ENCODE measurements at places on chromosomes 7 and 10.
A peak's percentile ranks its signal among the peaks of the same experiment; 100 is the strongest.

GRCh38 chr10:29160150-29160617 is 128.7 kb upstream of the LYZL1 start:
- DNase-seq: peak; percentile 87

GRCh38 chr10:83140811-83141210 is 998.5 kb upstream of the GHITM start:
- no peak for DNase-seq

GRCh38 chr7:138105221-138105620 is 29.0 kb downstream of the AKR1D1 start:
- DNase-seq: no peak

GRCh38 chr7:64608116-64608910 is 45.4 kb upstream of the ZNF680 start:
- DNase-seq: no peak

DNA sequence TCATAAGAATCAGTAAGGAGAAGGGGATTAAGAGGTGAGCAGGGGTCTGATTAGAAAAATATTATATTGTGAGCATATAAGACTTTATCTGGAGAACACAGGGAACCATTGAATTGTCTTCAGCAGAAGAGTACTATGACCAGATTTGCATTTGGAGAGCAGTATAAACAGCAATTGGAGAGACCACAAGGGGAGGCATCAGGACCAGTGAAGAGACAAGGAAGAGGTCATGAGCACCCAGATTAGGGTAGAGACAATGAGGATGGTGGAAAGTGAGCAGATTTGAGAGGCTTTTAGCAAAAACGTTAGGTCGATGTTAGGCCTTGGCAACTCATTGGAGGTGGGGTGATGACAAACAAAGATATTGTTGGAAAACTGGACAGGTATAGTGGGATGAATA is 13.0 kb upstream of the SMIM30 start:
- no peak for DNase-seq

DNA sequence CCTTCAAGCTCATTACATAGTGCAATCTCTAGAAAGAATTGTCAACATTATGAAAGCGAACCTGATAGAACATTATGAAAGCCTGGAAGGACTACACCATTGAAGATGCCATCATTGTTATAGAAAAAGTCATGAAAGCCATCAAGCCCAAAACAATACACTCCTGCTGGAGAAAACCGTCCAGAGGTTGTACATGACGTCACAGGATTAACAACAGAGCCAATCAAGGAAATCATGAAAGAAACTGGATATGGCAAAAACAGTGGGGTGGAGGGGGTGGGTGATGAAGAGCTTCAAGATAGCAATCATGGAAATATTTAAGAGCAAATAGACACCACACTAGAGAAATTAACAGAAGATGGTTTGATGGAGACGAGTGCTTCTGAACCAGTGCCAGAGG is 45.7 kb downstream of the TOMM7 start:
- DNase-seq: no peak

- DNase-seq: peak; percentile 45
These were observed 55.0 kb downstream of the PDIA4 start for GRCh38 chr7:148973256-148973655.

DNA sequence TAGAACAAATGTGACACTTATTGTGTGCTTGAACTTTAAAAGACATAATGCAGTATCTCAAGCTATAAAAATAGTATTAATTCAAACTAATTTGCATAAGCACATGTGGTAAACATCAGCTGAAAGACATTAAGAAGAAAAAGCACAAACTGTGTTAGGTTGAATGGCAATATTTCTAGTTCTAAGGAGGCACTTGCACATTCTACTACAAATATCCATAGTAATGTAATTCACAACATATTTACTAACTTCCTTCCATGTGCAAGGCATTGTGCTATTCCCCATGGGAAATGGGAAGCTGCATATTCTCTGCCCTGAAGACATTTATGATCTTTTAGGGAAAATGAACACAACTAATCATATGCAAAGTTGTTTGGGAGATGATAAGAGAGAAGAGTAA is 80.2 kb upstream of the SLC13A1 start:
- DNase-seq: no peak
